ENCODE measurements at places on chromosomes 7 and 10.

DNA sequence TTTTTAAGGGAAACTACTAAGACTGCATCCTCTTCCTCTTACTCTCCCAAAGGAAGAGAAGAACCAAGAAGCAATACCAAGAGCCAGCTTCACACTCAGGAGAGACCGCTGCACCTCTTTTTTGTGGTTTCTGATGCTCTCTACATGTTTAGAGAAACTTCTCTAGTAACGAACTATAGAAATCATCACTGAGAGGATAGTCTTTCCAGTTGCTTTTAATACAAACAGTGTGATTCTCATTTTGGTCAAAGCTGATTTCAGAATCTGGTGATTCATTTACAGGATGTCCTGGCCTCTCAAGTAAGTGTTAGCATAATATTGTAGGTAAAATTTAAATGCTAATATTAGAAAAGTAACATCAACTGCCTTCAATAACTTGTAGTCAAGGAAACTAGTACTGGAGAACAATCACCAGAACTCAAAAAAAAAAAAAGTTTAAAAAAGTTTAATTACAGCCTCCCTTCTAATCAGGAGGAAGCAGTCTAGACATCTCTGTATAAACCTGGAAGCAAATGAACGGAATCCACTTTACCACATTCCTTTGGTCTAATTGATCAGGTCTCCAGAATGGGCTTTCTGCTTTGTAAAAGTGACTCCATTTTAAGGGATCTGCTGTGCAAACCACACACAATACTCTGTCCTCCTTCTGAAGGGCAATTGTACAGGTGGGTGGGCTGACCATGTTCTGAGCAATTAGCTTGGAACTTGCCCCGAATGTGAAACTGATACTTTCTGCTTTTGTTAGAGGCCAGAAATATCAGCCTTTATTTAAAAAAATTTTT, 3.0 kb downstream of the LAMB1 start:
- DNase-seq: no peak
- peaks cover 75% of the 10 kb centered on the region for H3K27me3 ChIP-seq
- no peaks in the 10 kb centered on the region for H3K36me3 ChIP-seq
- no peak overlapping the region for H3K4me3 ChIP-seq
- H3K27ac ChIP-seq: no peak overlapping the region

DNA sequence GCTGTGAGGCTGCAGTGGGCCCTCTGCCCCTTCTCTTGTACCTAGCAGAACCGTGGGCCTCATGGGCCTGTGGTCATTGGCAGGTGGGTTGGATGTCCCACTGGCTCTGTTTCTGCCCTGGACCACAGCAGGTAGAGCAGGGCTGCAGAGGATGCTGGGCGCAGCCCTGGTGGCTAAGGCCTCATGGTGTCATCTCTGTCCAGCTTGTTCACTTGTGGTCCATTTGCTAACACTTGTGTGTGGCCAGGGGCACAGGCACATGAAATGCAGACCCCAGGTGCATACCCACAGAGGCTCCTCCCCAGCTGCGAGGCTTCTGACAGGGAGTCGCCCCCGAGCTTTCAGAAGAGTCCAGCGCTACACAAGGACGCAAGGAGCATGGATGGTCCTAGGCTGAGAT, 22.4 kb upstream of the TBRG4 start:
- no peak overlapping the region for H3K27ac ChIP-seq
- H3K4me3 ChIP-seq: no peak overlapping the region
- no peak for DNase-seq
- H3K36me3 ChIP-seq: no peaks in the 10 kb centered on the region
- no peaks in the 10 kb centered on the region for H3K4me1 ChIP-seq

- H3K27me3 ChIP-seq: no peaks in the 10 kb centered on the region
- H3K36me3 ChIP-seq: peaks cover 70% of the 10 kb centered on the region
- peak; percentile 95 for DNase-seq
- H3K27ac ChIP-seq: no peak overlapping the region
Measured at GRCh38 chr10:73848821-73849489, 25.4 kb downstream of the CAMK2G start.

GRCh38 chr10:128512767-128513166, 386.5 kb upstream of the MKI67 start:
- no peaks in the 10 kb centered on the region for H3K36me3 ChIP-seq
- H3K27me3 ChIP-seq: no peaks in the 10 kb centered on the region
- H3K27ac ChIP-seq: no peak overlapping the region
- no peaks in the 10 kb centered on the region for H3K4me1 ChIP-seq
- DNase-seq: no peak

GRCh38 chr10:98469001-98469931, 22.5 kb upstream of the HPS1 start:
- no peak for DNase-seq
- no peaks in the 10 kb centered on the region for H3K4me1 ChIP-seq
- H3K27me3 ChIP-seq: peaks cover 13% of the 10 kb centered on the region
- H3K4me3 ChIP-seq: no peak overlapping the region
- H3K27ac ChIP-seq: no peak overlapping the region

DNA sequence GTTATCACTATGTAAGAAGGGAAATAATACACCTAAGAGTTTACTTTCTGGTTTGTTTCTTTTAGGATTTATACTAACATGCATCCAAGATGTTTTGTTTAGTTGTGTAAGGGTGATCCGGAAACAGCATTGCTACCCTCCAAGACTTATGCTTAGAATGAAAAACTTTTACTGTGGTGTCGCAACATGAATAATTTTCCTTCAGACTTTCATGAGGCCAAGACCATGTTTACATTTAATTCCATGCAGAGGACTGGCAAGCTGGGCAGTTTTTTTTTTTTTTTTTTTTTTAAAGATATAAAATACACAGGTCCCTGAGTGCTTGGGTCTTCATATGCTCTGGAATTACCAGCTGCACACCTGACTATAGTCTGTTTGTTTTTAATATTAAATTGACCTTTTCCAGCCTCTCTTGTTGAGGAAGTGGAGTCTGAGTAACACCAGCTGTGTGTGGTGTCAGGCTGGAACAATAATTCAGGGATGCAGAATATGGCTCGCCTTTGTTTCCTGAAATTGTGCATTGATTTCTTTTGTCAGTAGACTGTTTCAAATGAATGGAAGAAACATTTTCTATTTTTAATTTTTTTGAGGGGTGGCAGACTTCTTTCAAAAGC, 81.7 kb downstream of the ST7 start:
- no peak overlapping the region for H3K4me3 ChIP-seq
- H3K4me1 ChIP-seq: no peaks in the 10 kb centered on the region
- H3K27ac ChIP-seq: no peak overlapping the region
- H3K36me3 ChIP-seq: no peaks in the 10 kb centered on the region
- H3K27me3 ChIP-seq: no peaks in the 10 kb centered on the region

- peak overlapping the region; percentile 2 for H3K27ac ChIP-seq
- no peak for DNase-seq
- H3K27me3 ChIP-seq: no peaks in the 10 kb centered on the region
- no peak overlapping the region for H3K4me3 ChIP-seq
- H3K36me3 ChIP-seq: peaks cover 6% of the 10 kb centered on the region
Measured at GRCh38 chr7:130899071-130899560, 165.1 kb upstream of the KLF14 start.

DNA sequence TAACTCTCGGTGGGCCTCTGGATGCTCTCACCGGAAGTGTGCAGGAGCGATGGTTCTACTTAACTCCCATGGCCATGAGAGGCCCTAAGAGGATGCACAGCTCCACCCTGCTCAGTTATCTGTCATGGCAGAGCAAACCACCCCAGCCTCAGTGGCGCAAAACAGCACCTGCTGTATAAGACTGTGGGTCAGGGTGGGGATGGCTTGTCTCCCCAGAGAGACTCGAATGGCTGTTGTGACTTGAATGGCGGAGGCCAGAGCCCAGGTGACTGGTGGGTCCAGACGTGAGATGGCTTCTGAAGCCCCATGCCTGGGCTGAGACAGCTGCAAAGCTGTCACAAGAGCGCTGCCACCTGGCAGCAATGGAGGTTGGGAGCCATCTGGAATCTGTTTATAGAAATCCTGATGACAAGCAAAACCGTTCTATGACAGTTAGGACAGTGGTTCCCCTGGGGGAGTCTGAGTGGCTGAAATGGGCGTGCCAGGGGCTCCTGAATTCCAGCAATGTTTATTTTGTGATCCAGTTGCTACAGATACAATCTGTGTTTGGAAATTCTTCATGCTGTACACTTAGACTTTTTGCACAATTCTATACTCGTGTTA, 490.5 kb downstream of the TCERG1L start:
- H3K27ac ChIP-seq: no peak overlapping the region
- no peaks in the 10 kb centered on the region for H3K4me1 ChIP-seq
- no peaks in the 10 kb centered on the region for H3K27me3 ChIP-seq
- H3K36me3 ChIP-seq: no peaks in the 10 kb centered on the region

DNA sequence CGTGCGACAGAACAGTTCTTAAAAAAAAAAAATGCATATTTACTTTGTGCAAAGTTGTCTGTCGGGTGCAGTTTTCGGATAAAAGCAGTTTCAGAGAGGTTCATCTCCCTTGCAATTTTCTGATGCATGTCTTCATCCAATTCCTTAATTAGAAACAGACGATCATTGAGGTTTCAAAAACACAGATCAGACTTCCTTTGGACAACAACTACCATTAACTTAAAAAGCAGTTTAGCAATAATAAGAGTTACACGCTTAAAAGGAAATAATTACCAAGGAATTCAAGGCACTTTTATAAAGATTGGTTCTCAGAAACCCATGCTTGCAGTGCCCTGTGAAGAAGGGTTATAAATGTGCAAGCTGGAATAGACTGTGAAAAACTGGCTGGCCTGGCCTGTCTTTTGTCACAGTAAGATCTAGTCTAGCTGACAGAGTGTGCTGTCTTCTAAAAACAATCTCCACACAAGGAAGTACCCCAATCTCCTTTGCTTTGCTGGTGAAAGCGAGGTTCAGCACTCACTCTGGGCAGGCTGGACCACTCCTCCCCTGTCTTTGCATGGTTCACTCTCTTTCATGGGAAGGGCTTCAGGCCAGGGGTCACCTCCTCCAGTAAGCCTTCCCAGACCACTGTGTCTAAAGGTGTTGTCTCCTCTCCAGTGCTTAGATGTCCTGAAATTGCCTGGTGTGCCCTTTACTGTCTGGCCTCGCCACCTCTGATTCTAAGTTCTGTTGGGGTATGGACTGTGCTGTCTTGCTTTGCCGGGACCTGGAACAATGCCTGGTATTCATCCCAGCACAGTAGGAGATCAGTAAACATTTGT, 34.8 kb upstream of the HNRNPH3 start:
- no peak overlapping the region for H3K27ac ChIP-seq
- no peaks in the 10 kb centered on the region for H3K36me3 ChIP-seq
- DNase-seq: no peak
- no peak overlapping the region for H3K4me3 ChIP-seq

DNA sequence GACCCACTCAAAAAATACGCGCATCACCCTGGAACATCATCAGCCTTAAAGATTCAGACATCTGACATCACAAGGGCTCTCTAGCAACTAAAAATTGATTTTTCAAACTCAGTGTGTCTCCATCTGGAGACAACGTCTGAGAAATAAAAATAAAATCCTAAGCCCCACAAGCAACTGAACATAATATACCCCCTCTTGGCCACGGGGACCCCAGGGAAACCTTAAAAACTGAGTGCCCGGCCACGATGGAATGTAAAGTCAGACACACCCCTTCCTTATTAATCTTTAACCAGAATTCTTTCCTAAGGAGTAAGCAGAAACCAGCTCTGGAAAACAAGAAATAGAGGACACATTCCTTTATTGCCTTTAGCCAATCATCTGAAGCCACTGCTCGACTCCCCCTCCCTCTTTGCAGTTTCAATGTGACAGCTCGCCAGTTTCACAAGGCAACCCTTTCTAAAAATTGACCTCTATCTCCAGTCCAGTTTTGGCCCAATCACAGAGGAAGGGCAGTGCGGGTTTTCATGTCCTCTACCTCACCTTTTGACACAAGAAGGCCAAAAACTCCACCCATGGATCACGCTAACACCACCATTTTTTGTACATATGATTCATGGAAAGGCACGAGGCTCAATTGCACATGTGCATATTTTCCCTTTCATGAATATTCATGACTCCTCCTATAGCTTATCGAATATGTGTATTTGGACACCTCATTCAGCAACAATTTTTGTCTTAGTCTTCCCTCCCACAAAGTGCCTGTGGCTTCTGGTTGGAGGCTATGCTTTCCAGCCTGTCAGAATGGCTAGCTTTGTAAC, 24.2 kb downstream of the IFIT3 start:
- H3K4me3 ChIP-seq: no peak overlapping the region
- H3K4me1 ChIP-seq: peaks cover 42% of the 10 kb centered on the region
- no peak overlapping the region for H3K27ac ChIP-seq
- no peaks in the 10 kb centered on the region for H3K36me3 ChIP-seq

DNA sequence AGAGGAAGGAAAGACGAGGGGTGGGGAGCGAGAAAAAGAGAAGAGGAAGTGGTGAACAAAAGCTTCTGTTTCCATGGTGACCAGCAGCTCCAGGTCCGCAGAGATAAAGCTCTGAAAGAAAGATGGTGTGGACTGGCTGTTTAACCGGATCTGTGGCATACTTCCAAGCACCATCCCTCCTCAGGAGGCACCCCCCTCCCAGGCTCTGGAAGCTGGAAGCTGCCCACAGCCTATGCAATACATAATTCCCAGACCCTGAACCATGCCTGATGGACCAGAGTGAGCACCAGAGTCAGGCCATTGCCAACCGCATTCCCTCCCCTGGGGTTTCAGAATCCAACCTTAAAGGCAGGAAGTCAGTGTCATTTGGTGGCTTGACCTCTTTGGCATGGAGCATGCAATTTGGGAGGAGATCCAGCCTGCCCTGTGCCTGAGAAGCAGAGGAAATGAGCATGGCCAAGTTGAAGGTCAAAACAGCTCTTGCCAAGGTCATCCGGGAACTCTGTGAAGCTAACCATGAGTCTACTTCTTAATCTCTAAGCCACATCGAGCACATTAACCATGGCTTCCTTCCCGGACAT, 22.2 kb upstream of the CPXM2 start:
- H3K27ac ChIP-seq: no peak overlapping the region
- H3K4me3 ChIP-seq: no peak overlapping the region
- peaks cover 6% of the 10 kb centered on the region for H3K4me1 ChIP-seq
- H3K27me3 ChIP-seq: no peaks in the 10 kb centered on the region

DNA sequence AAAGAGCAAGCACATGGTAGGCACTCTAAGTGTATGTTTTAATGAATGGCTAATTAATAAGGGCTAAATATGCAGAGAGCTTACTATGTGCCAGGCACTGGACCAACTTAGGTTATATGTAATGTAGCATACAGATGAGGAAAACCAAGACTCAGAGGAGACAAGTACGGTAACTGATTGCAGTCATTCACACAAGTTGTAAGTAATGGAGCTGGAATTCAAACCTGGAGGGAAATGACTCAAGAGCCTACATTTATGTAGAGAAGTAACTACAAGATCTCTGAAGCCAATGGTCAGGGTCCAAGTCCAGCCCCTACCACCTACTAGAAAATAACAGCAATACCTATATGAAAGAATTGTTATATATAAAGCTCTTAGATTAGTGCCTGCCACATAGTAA, 97.3 kb upstream of the KCNIP2 start:
- DNase-seq: no peak
- H3K36me3 ChIP-seq: peaks cover 80% of the 10 kb centered on the region
- H3K4me3 ChIP-seq: no peak overlapping the region
- H3K27ac ChIP-seq: no peak overlapping the region
- H3K4me1 ChIP-seq: peaks cover 13% of the 10 kb centered on the region

- no peaks in the 10 kb centered on the region for H3K36me3 ChIP-seq
- H3K27me3 ChIP-seq: no peaks in the 10 kb centered on the region
- H3K4me3 ChIP-seq: peak within 1 kb of the TSS; percentile 75
- H3K4me1 ChIP-seq: peaks cover 38% of the 10 kb centered on the region
Measured at GRCh38 chr10:48684792-48685623, at the start of gene WDFY4. WDFY4 (plus strand) TSS chr10:48684873; CDS start chr10:48709733, 24,860 bp downstream.

- no peaks in the 10 kb centered on the region for H3K36me3 ChIP-seq
- H3K4me3 ChIP-seq: no peak overlapping the region
- no peaks in the 10 kb centered on the region for H3K4me1 ChIP-seq
- no peak overlapping the region for H3K27ac ChIP-seq
- H3K27me3 ChIP-seq: no peaks in the 10 kb centered on the region
- no peak for DNase-seq
Measured at GRCh38 chr10:21827308-21827707, 176.2 kb downstream of the DNAJC1 start.

- no peaks in the 10 kb centered on the region for H3K4me1 ChIP-seq
- no peak overlapping the region for H3K4me3 ChIP-seq
- DNase-seq: no peak
- H3K36me3 ChIP-seq: no peaks in the 10 kb centered on the region
- no peak overlapping the region for H3K27ac ChIP-seq
Measured at GRCh38 chr10:107942826-107943225, 778.3 kb upstream of the SORCS1 start.
